Dermis blood vessel endothelial cell (primary cell): ENCODE measurements at places on chromosomes 2 and 18. TPM values are rescaled to one million over a fixed set of nuclear protein-coding genes. Genes with fewer than 3 reads are reported as not detected.

RAPGEF4 gene
- total RNA-seq = 30.5 TPM in 2 replicates

DIS3L2 gene
- total RNA-seq = 19.6 and 23.7 TPM in 2 replicates

RGPD4 gene
- total RNA-seq = not detected in 2 replicates

UGT1A5 gene
- total RNA-seq = not detected in 2 replicates

TNFRSF11A gene
- total RNA-seq = 30.3 and 41.7 TPM in 2 replicates

KCNJ3 gene
- not detected in 2 replicates for total RNA-seq

SLC23A3 gene
- 1.3 and 3.2 TPM in 2 replicates for total RNA-seq

EFEMP1 gene
- total RNA-seq = 10,451 and 12,229 TPM in 2 replicates

IL36A gene
- not detected in 2 replicates for total RNA-seq

SAG gene
- 0.19 TPM in 1 of 2 replicates, not detected in the other for total RNA-seq

SULT1C4 gene
- total RNA-seq = 76.7 and 136 TPM in 2 replicates

DPP10 gene
- not detected in 2 replicates for total RNA-seq

EVX2 gene
- not detected in 2 replicates for total RNA-seq

AGXT gene
- total RNA-seq = not detected in 2 replicates
